Mesothelial cell of epicardium (in vitro differentiated cells): ENCODE measurements at places on chromosomes 11 and 22.

DNA sequence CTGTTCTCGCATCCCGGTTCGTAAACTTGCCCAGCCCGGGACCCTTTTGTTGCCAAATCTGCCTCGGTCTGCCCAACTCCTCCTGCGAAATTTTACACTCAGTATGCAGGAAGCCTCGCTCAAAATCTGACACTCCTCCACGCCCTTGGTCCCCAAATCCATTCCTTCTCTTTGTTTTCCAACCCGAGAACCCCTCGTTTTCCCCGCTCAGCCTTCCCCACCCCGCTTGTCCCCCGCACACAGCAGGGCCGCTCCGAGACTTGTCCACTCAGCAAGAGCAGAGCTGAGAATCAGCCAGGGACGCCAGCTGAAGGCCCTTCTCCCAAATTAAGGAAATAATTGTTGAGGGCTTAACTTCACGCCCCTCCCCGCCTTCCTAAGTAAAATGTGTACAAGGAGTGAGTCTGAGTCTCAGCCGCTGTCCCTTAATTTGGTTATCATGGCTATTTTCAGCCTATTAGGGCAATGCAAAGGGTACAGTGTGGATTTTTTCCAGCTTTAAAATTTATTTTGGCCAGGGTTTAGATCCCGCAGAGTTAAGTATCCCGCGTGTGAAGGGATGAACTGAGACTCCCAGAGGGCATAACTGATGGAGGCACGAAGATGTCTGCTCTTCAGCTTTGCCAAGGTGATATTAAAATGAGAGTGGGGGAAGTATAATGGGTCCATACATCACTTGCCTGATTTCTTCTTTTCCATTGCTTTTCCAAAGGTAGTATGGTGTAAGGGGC is 581 bp upstream of the FBXO3 start:
- DNase-seq, result no peak

GRCh38 chr11:110830747-110831146 is 118.5 kb upstream of the ARHGAP20 start:
- no peak for DNase-seq

DNA sequence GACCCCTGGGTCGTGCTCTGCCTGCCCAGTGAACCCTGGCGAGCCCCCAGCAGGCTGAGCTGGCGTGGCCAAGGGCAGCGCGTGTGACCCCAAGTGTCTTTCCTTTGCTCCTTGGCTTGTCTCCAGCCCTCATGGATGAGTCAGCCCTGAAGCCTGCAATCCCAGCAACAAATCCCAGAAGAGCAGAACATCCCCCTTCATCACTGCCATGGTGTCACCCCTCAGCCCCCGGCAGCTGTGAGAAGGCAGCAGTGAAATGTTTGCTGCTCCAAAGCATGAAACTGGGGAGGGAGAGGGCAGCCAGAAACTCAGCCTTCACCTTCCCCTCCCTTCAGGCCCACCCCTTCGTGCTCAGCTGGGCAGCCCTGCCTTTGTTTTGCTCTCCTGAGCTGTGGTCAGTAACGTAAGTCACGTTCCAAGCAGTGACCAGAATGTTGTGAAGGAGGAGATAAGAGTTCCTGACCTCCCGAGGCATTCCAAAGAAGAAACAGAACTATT is 29.8 kb downstream of the ADAMTS15 start:
- DNase-seq, result no peak

DNA sequence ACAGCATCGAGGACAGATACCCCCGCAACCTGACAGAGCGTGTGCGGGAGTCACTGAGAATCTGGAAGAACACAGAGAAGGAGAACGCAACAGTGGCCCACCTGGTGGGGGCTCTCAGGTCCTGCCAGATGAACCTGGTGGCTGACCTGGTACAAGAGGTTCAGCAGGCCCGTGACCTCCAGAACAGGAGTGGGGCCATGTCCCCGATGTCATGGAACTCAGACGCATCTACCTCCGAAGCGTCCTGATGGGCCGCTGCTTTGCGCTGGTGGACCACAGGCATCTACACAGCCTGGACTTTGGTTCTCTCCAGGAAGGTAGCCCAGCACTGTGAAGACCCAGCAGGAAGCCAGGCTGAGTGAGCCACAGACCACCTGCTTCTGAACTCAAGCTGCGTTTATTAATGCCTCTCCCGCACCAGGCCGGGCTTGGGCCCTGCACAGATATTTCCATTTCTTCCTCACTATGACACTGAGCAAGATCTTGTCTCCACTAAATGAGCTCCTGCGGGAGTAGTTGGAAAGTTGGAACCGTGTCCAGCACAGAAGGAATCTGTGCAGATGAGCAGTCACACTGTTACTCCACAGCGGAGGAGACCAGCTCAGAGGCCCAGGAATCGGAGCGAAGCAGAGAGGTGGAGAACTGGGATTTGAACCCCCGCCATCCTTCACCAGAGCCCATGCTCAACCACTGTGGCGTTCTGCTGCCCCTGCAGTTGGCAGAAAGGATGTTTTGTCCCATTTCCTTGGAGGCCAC is 3.3 kb downstream of the FADD start:
- DNase-seq, result no peak

- DNase-seq, result peak; percentile 73
Observed at GRCh38 chr11:130314184-130314749, 450 bp downstream of the ZBTB44 start.

- no peak for DNase-seq
Observed at GRCh38 chr11:88300888-88301487, 36.5 kb downstream of the CTSC start.

GRCh38 chr11:72141066-72141465 is 5.5 kb downstream of the FOLR3 start:
- DNase-seq, result no peak

DNA sequence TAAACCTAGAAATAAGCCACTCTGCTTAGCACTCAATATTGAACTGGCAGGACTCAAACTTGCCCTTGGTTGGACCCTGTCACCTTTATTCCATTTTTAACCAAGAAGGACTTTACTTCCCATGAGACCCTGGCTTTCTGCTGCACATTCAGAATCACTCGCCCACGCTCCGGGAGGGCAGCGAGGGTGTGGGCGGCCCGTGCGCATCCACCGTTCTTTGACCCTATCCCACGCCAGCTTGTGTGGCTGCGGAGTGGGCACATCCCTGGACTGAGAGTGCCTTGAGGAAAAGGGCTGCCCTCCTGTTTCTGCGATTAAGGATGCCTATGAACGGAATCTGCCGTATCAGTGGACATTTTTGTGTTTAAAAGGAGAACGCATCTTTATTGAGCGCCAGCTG is 39.6 kb downstream of the TRIM44 start:
- no peak for DNase-seq

GRCh38 chr22:49413551-49413950 is 414.1 kb downstream of the BRD1 start:
- no peak for DNase-seq
